ENCODE measurements at places on chromosomes 3 and 15.

DNA sequence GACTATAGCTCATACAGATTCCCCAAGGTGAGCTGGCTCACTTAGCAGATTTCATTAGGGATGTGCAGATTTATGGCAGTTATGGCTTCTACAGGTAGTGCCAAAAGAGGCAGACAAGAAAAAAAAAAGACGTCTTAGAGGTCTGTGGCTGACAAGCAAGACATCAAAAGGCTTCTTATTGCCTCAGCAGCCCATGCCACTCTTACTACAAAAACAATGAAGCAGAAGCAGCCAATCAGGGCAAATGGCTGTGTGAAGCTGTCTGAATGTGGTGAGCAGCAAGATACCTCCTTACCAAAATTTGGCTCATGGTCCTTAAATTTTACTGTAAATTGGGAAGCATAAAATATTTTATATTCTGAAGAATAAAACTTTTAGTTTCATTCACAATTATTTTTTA lies 557.5 kb upstream of the GOLIM4 start:
- DNase-seq: no peak

GRCh38 chr3:146968204-146968651 lies 363.1 kb upstream of the PLSCR5 start:
- DNase-seq: no peak

DNA sequence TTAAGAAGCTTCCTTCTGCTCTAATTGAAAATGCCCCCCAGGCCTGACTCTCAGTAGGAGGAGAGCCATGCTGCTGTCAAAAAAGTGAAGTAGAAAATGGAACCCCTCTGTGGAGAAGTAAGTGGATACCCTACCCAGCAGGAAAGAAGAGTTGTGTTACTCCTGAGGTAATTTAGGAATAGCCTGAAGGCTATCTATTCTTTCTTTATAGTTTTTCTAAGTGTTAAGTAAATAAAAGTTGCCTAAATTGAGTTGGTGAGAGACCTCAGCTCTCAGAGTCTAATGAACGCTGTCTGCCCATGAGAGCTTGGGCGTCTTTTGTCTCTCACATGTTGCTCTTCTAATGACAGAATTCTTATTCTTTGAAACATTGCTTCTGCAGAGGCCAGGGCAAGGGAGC lies 116.2 kb downstream of the NSUN3 start:
- DNase-seq: no peak

- no peak for DNase-seq
Observed at GRCh38 chr3:33789183-33789954, 9.1 kb upstream of the PDCD6IP start.

DNA sequence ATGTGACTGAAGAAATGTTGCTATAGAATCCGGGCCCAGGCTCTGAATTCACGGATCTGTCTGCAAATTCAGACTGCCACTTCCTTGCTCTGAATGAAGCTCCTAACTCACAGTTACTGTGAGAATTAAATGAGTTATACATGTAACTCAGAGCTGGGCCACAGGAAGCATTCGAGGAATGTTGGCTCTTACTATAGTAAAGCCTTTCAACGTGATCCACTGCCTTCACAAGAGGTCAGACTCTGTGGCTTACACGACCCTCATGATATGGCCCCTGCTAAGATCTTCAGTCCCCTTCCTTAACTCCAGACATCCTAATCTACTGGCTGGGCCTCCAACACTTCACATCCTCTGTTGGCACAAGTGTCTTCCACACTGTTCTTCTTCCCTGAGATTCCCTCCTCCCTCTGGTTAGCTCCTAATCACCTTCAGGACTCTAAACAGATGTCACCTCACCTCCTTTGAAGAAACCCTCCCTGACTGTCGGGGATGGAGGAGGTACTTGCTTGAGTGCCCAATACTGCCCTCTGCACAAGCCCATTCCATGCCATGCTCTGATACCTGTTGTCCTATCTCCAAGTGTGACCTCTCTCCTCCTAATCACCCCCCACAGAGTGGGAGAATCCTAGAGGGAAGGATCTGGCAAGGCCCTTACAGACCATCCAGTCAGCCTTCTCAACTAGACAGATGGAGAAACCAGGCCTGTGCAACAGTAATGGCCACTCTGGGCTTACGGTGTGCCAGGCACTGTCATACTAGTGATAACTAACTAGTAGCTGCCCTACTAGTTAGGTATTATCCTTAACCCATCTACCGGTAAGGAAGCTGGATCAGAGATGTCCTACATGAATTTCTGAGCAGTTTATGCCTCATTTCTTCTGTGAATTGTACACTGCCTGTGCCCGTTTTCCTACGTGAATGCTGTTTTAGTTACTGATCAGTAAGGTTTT lies 1.3 kb downstream of the ACTR8 start:
- no peak for DNase-seq

- no peak for DNase-seq
Observed at GRCh38 chr3:155596615-155597014, 148.3 kb downstream of the PLCH1 start.

DNA sequence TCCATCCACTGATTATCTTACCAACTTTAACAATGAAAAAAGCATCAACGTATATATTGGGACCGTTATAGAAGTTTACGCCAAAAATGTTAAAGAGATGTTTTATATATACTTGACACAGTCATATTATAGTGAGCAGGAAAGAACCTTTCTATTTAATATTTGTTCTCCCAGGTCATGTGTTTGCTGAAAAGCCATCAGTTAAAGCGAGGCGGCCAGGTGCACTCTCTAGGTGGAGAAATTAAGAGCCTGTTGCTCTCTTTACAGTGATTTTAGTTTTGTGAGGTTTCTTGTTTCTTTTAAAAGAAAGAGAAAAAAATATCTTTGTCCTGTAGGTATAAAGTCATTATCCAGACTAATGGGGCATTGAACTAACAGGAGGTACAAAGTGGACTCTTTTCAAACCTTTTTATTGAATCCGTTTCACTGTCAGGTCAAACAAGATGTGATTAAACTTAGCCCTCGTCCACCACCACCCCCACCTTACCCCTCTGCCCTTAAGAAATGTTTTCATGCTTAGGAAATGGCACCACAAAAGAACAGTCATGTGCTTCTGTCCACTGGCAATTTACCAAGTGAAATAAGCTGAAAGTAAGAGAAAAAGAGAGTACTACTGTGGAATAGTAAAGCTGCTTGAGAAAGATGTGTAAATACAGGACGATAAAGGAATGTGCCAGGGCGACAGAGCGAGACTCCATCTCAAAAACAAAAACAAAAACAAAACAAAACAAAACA lies 279.9 kb downstream of the PTPRG start:
- DNase-seq: no peak

DNA sequence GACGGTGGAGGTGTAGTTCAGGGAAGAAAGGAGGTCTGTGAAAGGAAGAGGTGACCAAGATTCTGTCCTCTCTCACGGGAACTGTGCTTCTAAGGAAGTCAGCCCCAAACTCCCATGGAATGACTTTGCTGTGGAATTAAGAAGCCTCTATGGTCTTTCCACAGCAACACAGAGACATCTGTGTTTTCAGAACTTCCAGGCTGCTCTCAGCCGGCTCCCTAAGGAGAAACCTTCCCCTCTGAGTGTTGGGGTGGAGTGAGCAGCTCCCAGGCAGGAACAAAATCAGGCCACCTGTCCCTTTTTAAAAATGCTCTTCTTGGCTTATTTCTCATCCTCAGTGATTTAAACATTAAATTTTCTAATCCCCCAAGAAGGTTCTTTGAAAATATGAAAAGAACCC lies 53.3 kb upstream of the SNRK start:
- DNase-seq: no peak

DNA sequence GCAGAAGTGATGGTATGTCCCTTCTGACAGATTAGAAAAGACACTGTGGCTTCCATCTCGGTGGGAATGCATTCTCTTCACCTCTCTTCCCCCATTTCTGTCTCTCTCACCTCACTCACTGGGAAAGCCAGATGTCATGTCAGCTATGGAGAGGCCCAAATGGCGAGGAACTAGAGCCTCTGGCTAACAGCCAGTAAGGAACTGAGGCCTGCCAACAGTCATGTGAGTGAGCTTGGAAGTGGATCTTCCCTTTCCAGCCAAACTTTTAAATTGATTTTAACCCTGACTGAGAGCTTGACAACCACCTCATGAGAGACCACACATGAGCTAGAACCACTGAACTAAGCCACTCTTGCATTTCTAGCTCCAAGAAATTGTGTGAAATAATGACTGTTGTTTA lies 35.2 kb upstream of the CDAN1 start:
- no peak for DNase-seq

DNA sequence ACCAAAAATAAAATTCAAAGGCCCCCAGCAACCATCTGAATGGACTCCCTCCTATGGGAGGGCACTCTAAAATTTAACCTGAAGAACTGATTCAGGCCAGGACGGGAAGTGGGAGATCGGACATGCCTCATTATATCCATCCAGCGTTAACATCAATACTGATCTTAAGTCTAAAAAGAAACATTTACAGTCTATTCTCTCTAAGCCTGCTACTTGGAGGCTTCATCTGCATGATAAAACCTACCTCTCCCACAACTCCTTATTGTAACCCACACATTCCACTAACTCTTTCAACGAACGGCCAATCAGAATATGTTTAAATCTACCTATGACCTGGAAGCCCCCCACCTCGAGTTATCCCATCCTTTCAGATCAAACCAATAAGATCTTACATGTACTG lies 68.4 kb downstream of the HERC1 start:
- DNase-seq: no peak

GRCh38 chr3:33363113-33363800 lies 76.9 kb downstream of the UBP1 start:
- DNase-seq: no peak
